ENCODE measurements at places on chromosomes 3 and 15. TPM values are rescaled to one million over a fixed set of nuclear protein-coding genes. Genes with fewer than 3 reads are reported as not detected.

CADPS gene
- not detected for total RNA-seq

PYGO1 gene
- total RNA-seq = not detected

HRG gene
- total RNA-seq = not detected

KY gene
- not detected for total RNA-seq

EXOSC7 gene
- total RNA-seq = 62.9 TPM

RBP2 gene
- not detected for total RNA-seq

TRIM42 gene
- total RNA-seq = not detected

SMAD6 gene
- total RNA-seq = 0.37 TPM

FOXB1 gene
- 1.6 TPM for total RNA-seq

SEMA5B gene
- not detected for total RNA-seq

PSTPIP1 gene
- total RNA-seq = 224 TPM

FMN1 gene
- 0.05 TPM for total RNA-seq

STAB1 gene
- 0.12 TPM for total RNA-seq

SPINK8 gene
- total RNA-seq = not detected

PCSK6 gene
- total RNA-seq = 2.5 TPM

CLDN18 gene
- total RNA-seq = not detected

GOLGA6B gene
- not detected for total RNA-seq

ZNF385D gene
- not detected for total RNA-seq

SCAANT1 gene
- total RNA-seq = not detected

CD200R1 gene
- 18.6 TPM for total RNA-seq

POLQ gene
- total RNA-seq = 27.1 TPM

ACOX2 gene
- not detected for total RNA-seq

UBA3 gene
- 127 TPM for total RNA-seq

APEH gene
- 90.1 TPM for total RNA-seq

SLC51B gene
- not detected for total RNA-seq

ITGB5 gene
- 0.73 TPM for total RNA-seq

GOLGA8T gene
- total RNA-seq = not detected

AGBL1 gene
- total RNA-seq = not detected

SH2D7 gene
- 0.07 TPM for total RNA-seq

TGM4 gene
- total RNA-seq = not detected

CACNA2D3 gene
- not detected for total RNA-seq

VGLL3 gene
- total RNA-seq = not detected
